Fibroblast of lung (primary cell): ENCODE measurements at places on chromosomes 12 and 14. TPM values are rescaled to one million over a fixed set of nuclear protein-coding genes. Genes with fewer than 3 reads are reported as not detected.

HCAR2 gene
- total RNA-seq, result under 0.01 TPM in 1 of 2 replicates, not detected in the other

LRIG3 gene
- 65.7 and 118 TPM in 2 replicates for total RNA-seq

PNN gene
- 13.1 and 14.4 TPM in 2 replicates for total RNA-seq

PLEKHD1 gene
- total RNA-seq, result under 0.01 TPM in 2 replicates

ADAM21 gene
- 0.51 and 0.66 TPM in 2 replicates for total RNA-seq

GLS2 gene
- total RNA-seq, result under 0.01 and 0.17 TPM in 2 replicates

OTOGL gene
- total RNA-seq, result under 0.01 and 0.17 TPM in 2 replicates

KIF5A gene
- 0.51 and 1.3 TPM in 2 replicates for total RNA-seq

AQP6 gene
- under 0.01 and 0.17 TPM in 2 replicates for total RNA-seq

DNA sequence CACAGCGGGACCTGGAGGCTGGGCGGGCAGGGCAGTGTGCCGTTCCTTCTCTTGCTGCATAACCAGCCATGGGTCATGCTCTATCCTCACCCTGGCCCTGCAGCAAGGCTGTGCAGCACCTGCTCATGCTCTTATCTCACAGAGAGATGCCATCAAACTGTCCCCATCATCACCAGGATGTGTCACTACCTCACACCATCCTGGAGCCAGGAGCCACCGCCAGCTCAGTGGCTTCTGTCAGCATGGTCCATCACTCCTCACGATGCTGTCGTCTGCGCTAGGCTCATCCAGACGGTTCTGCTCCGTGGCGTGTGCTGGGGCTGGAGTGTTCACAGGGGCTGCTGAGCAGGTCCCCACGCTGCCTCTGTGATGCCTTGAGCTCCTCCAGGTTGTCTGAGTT, 77.2 kb upstream of the DYNC1H1 start:
- no peak for DNase-seq

GRCh38 chr12:52010152-52010622, 3.4 kb downstream of the TAMALIN start:
- peak; percentile 91 for DNase-seq

GRCh38 chr12:3012786-3013185, 53.6 kb downstream of the TEAD4 start:
- no peak for DNase-seq

DNA sequence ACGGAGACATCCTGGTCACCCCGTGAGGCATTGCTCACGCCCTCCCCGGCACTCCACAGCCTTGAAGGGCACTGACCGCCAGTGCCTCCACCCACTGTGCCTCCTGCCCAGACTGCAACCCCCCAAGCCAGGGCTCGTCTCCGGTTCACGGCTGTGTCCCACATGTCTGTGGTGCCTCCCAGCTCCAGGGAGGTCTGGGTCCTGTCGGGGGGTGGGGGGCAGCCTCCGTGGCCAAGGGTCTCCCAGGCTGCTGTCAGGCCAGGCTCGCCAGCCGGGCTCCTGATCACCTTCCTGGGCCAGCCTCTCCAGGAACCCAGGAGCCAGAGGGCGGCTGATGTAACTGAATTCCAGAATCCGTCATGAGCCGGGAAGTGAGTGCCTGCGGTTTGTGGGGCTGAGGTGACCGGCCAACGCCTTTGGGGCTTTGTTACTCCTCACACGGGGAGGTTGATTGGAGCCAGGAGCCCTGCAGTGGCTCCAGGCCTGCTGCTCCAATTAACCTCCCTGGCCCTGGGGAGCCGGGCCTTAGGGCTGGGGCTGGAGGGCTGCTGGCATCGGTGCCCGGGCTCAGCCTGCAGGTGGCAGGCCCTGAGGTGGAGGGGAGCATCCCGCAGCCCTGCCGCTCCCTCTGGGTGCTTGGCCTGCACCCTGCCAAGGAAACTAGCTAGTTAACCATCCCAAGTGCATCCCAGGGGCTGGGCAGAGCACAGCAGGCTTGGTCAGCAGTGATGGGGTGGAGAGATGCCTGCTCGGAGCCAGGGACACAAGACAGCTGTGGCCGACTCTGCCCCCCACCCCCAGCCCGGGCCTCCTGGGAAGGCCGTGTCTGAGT, 36.4 kb upstream of the FBRSL1 start:
- peak; percentile 70 for DNase-seq

GRCh38 chr12:2319737-2320506, 267.1 kb downstream of the CACNA1C start:
- peak; percentile 50 for DNase-seq

DNA sequence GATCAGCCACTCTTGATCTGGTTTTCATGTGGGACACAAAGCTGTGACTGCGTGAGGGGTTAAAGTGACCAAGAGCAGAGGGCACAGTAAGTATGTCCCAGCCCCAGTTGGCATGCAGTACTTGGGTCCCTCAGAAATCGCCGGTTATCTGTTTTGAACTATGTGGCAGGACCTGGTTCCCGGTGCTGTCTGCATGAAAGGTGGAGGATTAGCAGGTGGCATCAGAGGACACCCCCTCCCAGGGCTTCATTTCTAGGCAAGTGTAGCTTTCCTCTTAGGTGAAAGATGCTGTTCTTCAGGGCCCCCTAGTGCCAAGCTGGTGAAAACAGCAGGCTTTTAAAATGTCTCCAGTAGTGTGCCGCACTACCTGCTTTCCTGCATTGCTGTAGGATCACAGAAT, 57.1 kb downstream of the ATG14 start:
- peak; percentile 66 for DNase-seq

DNA sequence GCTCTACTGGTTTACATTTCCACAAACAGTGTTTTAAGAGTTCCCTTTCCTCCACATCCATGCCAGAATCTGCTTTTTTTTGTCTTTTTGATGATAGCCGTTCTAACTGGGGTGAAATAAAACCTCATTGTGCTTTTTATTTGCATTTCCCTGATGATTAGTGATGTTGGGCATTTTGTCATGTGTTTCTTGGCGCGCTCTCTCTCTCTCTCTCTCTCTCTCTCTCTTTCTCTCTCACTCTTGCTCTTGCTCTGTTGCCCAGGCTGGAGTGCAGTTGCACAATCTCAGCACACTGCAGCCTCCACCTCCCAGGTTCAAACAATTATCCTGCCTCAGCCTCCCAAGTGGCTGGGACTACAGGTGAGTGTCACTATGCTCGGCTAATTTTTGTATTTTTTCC, 9.6 kb upstream of the MIS18BP1 start:
- peak; percentile 18 for DNase-seq

DNA sequence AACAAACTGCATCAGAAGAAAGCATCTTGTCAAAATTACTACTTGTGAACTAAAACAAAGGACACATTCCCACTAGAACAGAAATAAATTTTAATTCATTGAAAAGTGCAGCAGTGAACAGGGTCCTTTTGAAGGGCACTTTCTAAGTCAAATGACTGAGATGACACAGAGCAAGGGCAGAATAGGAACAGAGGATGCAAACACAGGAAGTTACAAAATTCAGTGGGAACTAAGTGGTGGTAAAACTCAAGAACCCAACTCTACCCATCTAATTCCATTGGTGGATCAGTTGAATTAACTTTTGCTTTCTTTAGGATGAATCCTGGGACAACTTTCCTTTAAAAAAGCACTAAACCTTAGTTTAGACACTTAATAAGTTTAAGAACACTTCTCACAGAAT, 45.8 kb downstream of the GNS start:
- DNase-seq, result no peak

GRCh38 chr14:50675597-50675996, 7.5 kb upstream of the SAV1 start:
- peak; percentile 52 for DNase-seq

DNA sequence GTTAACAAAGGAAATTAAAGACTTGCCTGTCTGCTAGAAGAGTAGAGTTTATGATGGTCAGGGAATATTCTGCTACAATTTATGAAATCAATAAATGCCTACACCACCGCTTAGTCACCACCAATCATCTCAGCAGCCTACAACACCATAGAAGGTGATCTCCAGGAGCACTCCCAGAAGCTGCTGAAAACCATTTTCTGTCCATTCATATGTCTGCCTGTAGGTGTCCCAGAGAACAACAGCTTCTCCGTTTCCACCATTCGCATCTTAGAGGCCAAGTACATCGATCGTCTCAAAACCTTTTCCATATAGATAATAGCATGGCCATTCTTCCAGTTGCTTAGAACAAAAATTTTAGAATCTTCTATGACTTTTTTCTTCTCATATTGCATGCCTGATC, 303.4 kb downstream of the KCNC2 start:
- no peak for DNase-seq

DNA sequence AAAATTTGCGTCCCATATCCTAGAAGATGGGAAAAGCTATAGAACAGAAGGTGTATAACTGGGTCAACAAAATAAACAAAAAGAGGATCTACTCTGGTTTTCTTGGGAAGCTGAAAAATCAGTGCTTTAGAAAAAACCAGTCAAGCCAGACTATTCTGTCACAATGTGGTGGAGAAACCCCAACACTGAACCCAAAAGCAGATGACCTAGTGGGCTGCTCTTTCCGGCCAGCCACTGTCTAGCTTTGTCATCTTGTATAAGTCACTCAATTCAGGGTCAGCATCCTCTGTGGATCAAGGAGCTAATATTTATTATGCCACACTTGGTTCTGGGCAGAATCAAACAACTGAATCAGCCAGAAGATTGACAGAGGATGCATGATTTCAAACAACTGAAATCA, 26.6 kb upstream of the TMCC3 start:
- DNase-seq, result no peak

DNA sequence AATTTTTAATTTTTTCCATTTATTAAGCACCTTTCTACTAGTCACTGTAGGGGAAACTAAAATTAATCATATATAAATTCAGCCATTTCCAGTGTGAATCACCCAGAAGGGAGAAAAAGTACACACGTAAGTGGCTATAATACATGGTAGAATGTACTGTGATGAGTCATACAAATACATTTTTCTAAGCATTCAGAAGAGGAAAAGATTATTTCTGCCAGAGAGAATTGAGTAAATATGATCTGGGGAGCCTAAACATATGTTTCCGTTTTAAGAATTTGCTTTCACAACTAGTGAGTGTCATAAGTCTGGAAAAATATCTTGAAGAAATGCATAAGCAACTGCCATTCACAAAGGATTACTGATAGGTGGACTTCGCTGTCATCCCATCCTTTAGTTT, 102.8 kb downstream of the TGFB3 start:
- DNase-seq, result peak; percentile 84

DNA sequence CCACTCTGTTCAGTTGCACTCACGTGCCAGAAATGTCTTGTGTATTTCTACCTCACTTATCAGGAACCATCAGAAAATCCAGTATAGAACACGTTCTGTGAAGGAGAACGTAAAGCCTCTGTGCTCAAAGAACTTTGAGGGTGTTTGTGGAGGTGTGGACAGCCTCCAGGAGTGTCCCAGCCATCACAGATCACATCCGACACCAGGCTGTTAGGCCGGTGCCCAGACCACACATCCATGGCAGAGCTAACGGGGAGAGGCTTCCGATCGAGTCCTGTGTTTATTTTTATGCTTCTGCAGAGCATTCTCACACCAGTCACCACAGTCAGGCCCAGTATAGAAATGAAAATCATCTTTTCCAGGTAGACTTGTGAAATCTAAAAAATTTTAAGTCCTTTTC, 53.6 kb downstream of the TPCN1 start:
- no peak for DNase-seq

DNA sequence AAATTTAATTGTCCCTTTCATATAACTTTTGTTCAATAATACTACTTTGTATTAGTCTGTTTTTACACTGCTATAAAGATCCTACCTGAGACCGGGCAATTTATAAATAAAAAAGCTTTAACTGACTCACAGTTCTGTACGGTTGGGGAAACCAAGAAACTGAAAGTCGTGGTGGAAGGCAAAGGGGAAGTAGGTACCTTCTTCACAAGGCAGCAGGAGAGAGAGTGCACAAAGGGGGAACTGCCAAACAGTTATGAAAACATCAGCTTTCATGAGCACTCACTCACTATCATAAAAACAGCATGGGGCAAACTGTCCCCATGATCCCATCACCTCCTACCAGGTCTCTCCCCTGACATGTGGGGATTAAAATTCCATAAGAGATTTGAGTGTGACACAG, 1069.0 kb downstream of the FSCB start:
- DNase-seq, result no peak

DNA sequence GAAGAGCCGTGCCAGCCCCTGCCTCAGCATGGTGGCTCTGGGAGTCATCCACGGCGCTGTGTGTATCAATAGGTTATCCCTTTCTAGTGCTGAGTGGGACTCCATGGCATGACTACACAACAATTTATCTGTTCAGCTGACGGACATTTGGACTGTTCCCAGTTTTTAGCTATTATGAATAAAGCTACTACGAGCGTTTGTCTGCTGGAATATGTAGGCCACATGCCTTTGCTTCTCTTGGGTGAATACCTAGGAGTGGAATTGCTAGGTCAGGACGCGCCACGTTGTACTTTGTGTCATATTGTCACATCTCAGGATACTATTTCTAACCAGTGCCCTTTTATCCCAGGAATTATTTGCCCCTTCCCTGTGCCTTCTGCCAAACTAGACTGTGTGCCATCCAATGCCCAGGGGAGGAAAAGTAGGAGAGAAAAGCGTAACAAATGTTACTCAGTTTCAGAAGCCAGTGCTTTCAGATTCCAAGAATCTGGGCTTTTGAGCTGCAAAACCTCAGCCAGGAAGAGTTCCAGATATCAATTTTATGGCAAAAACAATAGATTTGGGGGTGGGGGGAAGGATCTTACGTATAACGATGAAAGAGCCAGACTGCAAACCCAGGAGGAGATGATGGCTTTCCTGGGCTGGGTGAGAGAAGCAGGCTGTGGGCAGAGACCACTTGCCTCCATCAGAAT, 62.5 kb upstream of the NCOR2 start:
- DNase-seq, result peak; percentile 69

DNA sequence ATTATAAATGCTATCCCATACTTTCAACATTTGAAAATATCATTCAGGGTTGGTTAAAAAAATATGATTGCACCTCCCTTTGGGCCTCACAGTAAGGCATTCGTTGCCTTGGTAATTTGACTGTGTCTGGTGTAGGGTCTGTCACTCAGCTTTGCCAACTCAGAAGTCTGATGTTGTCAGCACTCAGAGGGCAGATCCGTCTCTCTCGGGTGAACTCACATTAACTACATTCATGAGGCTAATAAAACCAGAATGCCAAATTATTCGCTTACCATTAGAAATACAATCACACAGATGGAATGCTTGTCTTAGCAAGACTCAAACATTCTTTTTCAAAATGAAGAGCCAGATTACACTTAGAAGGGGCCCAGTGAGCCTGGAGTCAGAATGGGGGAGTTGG, 53.0 kb downstream of the NPAS3 start:
- peak; percentile 48 for DNase-seq

GRCh38 chr12:106136263-106136662, 2.5 kb downstream of the NUAK1 start:
- DNase-seq, result peak; percentile 85

GRCh38 chr14:68792979-68793733, at the start of gene ZFP36L1:
TSS of gene ZFP36L1 (minus strand) at chr14:68793067. CDS start at chr14:68792938, 129 bp downstream.
- DNase-seq, result peak; percentile 94

DNA sequence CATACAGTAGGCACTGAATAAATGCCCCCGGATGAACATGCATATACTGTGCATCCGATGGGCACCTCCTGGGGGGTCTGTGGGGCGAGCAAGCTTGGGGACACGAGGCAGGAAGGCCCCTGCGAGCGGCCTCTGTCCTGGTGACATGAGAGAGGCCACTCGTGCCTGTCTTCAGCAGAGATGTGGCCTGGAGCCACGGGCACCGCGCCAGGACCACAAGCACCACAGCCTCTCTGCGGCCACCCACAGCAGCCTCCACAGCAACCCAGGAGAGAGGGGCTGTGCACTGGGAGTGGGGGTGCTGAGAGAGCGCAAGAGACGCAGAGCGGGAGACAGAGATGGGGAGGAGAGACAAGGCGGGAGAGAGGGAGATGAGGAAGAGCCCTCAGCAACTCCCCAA, 118.5 kb downstream of the RFLNA start:
- no peak for DNase-seq
